ENCODE measurements at places on chromosomes 11 and 22. TPM values are rescaled to one million over a fixed set of nuclear protein-coding genes. Genes with fewer than 3 reads are reported as not detected.

- peak; percentile 35 for DNase-seq
These were observed 3.6 kb downstream of the MYBPC3 start for GRCh38 chr11:47348859-47349258.

DNA sequence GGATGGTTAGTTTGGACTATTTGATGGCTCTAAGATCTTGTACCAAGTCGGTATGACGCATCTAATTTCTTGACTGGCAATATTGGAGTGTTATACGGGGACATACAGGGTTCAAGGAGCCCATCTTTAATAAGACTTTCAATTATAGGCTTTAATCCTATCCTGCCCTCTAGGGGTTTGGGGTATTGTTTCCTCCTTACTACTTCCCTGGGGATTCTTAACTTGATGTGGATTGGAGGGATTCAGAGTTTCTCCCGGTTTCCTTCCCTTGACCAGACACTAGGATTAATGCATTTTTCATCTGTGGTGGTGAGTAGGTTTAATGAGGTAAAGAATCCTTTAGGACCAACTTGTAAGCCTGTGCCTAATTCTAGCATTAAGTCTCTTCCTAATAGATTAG, 18.8 kb downstream of the CYP2D6 start:
- DNase-seq: no peak

BATF2 gene
- total RNA-seq: 0.51 TPM

DNA sequence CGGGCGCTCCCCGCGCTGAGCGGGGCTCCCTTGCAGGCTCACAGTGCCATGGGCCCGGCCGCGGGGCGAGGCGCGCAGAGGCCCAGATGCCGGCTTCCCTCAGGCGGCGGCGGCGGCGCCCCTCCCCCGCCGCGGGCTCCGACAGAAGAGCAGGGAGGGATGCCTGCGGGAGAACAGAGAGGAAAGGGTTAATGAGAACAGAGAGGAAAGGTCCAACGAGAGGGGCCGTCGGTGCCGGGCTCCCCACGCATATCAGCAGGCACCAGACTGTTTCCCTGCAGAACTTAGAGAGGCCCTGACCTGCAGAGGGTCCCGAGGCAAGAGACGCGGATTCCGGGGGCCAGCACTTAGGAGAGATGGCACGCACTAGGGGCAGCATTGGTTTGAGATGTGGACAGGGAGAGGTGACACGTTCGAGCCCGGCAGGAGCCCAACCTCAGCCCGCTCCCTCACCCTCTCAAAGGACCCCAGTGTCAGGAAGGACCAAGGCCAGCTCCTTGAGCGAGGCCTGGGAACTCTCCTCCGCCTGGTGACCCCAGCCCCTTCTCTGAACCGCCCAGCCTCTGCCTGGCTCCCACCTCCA, 9.1 kb downstream of the NRXN2 start:
- DNase-seq: no peak

- no peak for DNase-seq
These were observed 12.8 kb upstream of the PTPN5 start for GRCh38 chr11:18804199-18804999.

GRCh38 chr22:45587638-45588505, 83.8 kb upstream of the ATXN10 start:
- DNase-seq: peak; percentile 39

DNA sequence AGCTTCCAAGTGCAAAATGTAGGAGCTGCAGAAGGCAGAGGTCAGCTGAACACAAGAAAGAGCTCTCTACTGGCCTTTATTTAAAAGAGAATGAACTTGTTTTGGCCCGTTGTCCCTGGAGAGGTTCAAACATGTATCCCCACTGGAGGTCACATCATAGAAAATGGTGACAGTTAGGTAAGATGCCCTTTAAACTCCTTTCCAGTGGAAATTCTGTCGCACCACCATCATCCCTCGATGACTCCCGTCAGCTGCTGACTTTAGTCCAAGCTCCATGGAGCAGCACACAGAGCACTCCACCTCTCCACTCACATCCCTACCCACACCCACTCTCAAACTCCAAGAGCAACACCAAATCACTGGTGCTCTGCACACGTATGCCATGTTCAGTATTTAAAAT, 15.2 kb upstream of the P4HA3 start:
- DNase-seq: no peak

- DNase-seq: no peak
These were observed 56.9 kb downstream of the PARVA start for GRCh38 chr11:12434325-12434654.

PRRG4 gene
- 1.7 TPM for total RNA-seq

DNA sequence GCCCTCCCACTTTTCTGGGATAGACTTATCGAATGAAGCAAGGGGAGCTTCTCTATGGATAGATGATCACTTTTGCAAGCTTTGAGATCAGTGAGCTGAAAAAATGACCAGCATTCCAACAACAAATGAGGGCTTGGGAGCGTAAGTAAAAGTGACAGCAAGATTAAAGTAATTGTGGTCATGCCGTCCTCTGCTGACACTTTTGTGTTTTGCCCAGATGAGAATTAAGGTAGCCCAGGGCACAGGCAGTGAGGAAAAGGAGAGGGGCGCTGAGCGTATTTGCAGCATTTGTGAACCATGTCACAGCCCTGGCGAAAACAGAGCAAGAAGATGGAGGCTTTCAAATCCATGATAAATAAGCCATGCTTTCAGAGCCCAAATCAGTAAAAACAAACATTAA, 24.6 kb upstream of the TMA7B start:
- no peak for DNase-seq

DNA sequence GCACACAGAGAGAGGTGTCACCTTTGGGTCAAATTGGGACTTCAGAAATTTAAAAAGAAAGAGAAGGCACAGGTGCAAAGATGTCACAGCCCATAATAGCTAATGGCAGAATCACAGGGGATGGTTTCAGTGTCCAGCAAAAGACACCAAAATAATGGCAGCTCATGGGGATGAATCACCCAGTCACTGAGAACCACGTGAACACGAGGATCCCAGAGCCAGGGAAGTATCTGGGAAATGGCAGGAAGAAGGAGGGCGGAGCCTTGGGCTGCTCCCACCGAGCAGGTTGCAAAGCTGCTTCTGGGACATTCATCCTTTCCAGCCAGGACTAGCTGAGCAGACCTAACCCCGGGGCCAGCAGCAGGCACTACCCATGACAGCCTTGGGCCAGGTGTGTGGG, 45.6 kb downstream of the TRMU start:
- peak; percentile 57 for DNase-seq

CTSF gene
- 7.5 TPM for total RNA-seq

TECTA gene
- 0.17 TPM for total RNA-seq

VWA5A gene
- 7.5 TPM for total RNA-seq

DNA sequence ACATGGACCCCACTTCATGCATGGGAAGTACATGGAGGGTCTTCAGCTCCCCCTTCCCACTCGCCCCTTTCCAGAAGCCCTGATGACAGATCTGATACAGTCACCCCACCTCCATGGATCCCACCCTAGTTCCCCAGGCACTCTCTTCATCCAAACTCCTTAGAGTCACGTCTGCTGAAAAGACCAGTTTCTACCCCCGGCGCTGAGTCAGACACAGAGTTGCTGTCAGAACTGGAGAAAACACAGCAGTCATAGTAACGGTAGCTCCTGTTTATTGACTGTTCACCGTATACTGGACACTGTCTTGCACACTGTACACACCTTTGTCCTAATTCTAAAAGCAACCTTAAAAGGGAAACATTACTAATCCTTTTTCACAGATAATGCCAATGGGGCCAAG, 29.1 kb downstream of the DRD2 start:
- DNase-seq: peak; percentile 48

MYO7A gene
- 0.40 TPM for total RNA-seq

DNA sequence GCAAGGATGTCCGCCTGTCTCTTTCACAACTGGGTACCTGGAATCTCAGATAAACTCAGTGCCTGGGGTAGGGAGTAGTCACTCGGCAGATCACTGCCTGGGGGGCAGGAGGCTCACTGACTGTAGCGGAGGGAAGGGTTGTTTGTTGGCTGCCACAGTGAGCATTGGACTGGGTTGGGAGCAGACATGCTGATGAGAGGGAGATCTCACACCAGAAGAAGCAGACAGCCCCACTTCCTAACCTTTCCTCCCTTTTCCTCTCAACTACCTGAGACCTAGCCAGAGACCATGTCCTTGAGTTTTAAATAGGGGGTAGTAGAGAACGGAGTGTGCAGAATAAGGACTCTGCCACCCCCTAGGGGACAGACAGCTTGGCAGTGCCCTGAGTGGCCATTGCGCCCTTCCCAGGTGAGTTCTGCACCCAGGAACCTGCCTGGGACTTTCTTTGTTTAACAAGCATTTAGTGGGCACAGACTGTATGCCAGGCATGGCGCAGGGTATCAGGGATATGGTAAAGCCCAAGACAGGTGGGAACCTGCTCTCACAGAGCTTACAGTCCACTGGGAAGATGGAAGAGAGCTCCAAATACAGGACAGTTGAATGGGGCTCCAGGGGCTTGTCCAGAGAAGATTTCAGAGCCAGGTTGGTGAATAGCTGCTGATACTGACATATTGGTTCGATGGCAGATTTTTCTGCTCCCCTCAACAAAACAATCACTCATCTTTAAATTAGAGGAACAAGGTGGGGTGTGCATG, 115.7 kb upstream of the NNMT start:
- DNase-seq: peak; percentile 40

CDC42EP2 gene
- 2.9 TPM for total RNA-seq

- DNase-seq: peak; percentile 83
These were observed 66.5 kb upstream of the CLMP start for GRCh38 chr11:123261345-123262106.

DNA sequence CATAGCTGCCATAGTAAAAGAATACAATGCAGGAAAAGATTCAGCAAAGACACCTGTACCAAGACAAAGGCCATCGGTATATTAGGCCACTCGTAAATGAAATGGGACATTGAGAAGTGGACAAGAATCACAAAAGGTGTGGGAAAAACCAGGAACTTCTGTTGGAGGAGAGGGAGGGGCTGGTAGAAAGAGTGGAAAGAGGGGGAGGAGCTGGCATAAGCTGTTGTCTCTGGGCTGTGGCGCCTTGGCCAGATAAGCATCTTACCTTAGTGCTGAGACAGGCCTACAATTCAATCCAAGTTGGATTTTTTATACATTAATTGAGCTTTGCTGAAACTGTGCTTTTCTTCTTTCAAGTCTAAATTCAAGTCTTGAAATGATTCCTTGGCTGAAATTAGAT, 37.1 kb downstream of the ZNF202 start:
- no peak for DNase-seq

CECR2 gene
- total RNA-seq: 2.3 TPM

GRCh38 chr11:111639226-111639925, 37.1 kb downstream of the SIK2 start:
- DNase-seq: no peak

GRCh38 chr22:41243361-41243760, 2.6 kb upstream of the CHADL start:
- no peak for DNase-seq

DNA sequence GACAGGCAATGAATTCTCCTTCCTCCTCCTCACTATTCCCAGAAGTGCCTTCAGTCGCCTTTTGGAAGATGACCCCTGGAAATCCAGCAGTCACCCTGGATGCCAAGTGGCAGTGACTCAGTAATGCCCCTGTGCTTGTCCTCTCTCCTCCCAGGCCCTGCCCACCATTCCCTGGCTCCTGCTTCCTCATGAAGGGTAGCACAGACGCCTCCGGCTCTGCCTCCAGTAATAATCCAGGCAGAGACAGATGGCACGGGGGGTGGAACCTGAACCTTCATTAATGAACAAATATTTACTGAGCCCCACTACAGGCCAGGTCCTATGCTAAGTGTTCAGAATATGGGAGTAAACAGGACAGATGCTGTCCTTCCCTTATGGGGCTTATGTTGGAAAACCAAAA, 23.2 kb downstream of the SYT13 start:
- no peak for DNase-seq

KDELR3 gene
- total RNA-seq: 18.5 TPM

DNA sequence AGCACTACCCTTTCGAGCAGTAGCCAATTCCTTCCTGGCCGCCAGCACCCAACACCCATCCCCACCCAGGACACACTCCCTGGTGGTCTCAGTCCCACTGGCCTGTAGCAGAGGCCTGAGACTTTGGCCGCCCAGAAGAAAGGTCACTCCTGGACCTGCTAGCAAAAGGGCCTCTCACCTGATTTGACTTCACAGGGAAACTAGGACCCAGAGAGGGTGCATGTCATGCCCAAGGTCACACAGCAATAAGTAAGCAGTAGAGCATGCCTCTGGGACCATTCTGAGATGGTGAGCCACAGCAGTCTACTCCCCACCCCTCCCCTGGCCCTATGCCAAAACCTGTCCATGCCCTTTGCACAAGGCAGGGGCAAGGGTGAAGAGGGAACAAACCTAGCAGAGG, 7.3 kb downstream of the ARRB1 start:
- DNase-seq: no peak

- peak; percentile 35 for DNase-seq
These were observed 23.9 kb downstream of the MYO7A start for GRCh38 chr11:77151804-77152509.

GRCh38 chr22:17764036-17764435, 10.2 kb downstream of the BID start:
- no peak for DNase-seq

- peak; percentile 60 for DNase-seq
These were observed 1.4 kb downstream of the MDK start for GRCh38 chr11:46382646-46383403.

MS4A6A gene
- total RNA-seq: not detected

GRCh38 chr22:25449781-25450317, 114.6 kb upstream of the GRK3 start:
- DNase-seq: no peak

DNA sequence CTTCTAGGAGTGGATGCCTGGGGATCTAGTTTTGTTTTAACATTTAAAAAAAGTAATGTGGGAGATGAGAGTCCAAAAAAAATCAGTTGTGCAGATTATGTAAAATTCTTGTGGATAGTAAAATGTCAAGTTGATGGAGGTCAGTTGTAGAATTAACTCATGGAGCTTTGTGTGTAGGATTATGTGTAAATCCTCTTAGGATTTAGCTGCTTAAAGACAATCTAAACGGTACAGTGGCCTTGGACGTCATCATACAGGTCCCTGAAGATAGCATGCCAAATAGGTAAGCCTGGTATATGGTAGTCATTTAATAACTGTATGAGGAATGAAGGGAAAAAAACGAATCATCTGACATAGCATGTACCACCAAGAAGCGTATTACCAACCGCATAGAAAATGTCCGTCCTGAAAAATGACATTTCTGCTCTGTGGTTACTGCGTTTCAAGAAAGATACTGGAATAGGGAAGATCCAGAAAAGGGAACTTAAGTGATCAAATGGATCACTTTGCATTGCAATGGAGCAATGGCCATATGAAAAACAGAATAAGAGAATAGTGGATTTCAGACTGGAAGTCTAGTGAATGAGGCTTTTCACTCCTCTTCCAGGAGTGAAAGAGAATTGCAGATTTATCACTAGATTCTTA, 61.3 kb downstream of the BCL2L13 start:
- DNase-seq: no peak

- DNase-seq: no peak
These were observed 278 bp downstream of the MMP26 start for GRCh38 chr11:4704790-4705334.

- DNase-seq: no peak
These were observed 392.2 kb downstream of the ETS1 start for GRCh38 chr11:128195057-128195751.

DLG2 gene
- 0.42 TPM for total RNA-seq

- no peak for DNase-seq
These were observed 70.4 kb downstream of the GGTLC2 start for GRCh38 chr22:22714600-22715335.

GRCh38 chr22:24010018-24010391, 1.1 kb upstream of the CABIN1 start:
- DNase-seq: no peak

GRCh38 chr11:65420979-65421793, 1.4 kb upstream of the NEAT1 start:
- DNase-seq: peak; percentile 96

P2RY2 gene
- total RNA-seq: not detected

- no peak for DNase-seq
These were observed 86.8 kb downstream of the PDHX start for GRCh38 chr11:35003186-35003585.

KLHL35 gene
- 12.3 TPM for total RNA-seq

Data from Daoy (cell line).